ENCODE measurements at places on chromosomes 11 and 22. TPM values are rescaled to one million over a fixed set of nuclear protein-coding genes. Genes with fewer than 3 reads are reported as not detected.

SNX19 gene
- 68.9 TPM for total RNA-seq

ACRV1 gene
- total RNA-seq, result not detected

TMEM45B gene
- total RNA-seq, result not detected

PUS3 gene
- total RNA-seq, result 6.8 TPM

IL17REL gene
- total RNA-seq, result not detected

OR5P2 gene
- 0.16 TPM for total RNA-seq

SPDYC gene
- not detected for total RNA-seq

DNA sequence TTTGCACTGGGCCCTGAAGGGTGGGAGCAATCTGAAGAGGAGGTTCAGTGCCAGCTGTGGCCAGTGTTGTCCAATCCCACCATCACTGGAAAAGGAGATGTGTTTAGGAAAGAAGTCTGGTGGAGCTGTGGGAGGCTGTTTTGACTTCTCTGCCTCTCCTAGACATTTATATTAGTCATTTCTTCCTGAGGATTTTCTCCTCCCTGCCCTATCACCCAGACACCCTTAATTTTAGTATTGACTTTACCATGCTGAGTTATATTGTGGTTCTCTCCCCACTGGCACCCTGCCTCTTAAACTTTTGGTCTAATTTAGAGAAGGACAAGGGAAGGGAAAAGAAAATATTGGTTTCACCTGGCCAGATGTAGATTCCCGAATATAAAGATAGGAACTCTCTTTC is 159.1 kb downstream of the WNT11 start:
- H3K36me3 ChIP-seq, result no peaks in the 10 kb centered on the region
- H3K4me3 ChIP-seq, result no peak overlapping the region
- no peaks in the 10 kb centered on the region for H3K27me3 ChIP-seq
- no peak overlapping the region for H3K27ac ChIP-seq
- no peaks in the 10 kb centered on the region for H3K4me1 ChIP-seq

DNA sequence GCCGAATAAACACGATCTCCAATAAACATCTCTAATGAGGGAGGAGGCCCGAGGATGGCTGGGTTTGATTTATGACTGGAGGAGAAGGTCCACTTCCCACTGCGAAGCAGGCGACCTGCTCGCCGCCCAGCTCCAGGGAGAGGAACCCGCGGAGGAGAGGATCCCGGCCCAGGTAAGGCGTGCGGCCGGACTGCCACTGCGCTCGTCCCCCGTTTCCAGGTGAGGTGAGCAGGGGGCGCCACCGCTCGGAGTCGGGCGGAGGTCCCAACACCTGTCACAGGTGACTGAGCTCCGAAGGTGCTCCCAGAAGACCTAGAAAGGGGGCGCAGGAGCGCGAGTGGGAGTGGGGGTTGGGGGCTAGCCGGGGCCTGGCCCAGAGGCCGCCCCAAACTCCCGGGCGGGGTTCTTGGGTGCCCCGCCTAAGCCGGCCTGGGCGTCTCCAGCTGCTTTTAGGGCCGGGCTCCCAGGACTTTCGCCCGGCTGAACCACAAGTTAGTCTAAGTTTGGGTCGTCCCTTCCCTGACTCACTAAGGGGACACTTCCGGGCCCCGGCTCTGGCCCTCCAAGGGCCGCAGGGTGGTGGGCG is 5.4 kb upstream of the PAX6 start:
- H3K36me3 ChIP-seq, result no peaks in the 10 kb centered on the region
- H3K4me3 ChIP-seq, result no peak overlapping the region
- H3K4me1 ChIP-seq, result peaks cover 4% of the 10 kb centered on the region
- DNase-seq, result no peak

GRCh38 chr22:46036558-46037408 is 59.8 kb upstream of the WNT7B start:
- no peaks in the 10 kb centered on the region for H3K27me3 ChIP-seq
- H3K4me1 ChIP-seq, result peaks cover 16% of the 10 kb centered on the region
- H3K27ac ChIP-seq, result peak overlapping the region; percentile 78
- H3K36me3 ChIP-seq, result peaks cover 4% of the 10 kb centered on the region
- DNase-seq, result no peak

DNA sequence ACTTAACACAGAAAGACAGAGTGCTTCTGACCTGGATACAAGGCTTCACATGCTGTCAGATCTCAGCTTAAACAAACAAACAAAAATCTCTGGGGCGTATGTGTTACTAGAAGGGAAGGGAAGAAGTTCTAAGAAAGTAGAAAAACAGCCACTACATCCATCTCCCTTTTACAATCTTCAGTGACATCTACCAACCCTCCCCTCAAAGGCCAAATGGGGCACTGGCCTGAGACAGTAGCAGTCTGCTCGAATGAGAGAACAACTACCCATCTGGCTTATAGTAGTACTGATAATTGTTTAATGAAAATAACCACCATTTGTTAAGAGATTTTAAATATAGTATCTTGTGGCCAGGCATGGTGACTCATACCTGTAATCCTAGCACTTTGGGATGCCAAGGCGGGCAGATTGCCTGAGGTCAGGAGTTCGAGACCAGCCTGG is 29.4 kb downstream of the CCDC83 start:
- peaks cover 16% of the 10 kb centered on the region for H3K4me1 ChIP-seq
- H3K27ac ChIP-seq, result no peak overlapping the region
- no peak overlapping the region for H3K4me3 ChIP-seq
- no peaks in the 10 kb centered on the region for H3K27me3 ChIP-seq
- no peak for DNase-seq
- H3K36me3 ChIP-seq, result no peaks in the 10 kb centered on the region

DNA sequence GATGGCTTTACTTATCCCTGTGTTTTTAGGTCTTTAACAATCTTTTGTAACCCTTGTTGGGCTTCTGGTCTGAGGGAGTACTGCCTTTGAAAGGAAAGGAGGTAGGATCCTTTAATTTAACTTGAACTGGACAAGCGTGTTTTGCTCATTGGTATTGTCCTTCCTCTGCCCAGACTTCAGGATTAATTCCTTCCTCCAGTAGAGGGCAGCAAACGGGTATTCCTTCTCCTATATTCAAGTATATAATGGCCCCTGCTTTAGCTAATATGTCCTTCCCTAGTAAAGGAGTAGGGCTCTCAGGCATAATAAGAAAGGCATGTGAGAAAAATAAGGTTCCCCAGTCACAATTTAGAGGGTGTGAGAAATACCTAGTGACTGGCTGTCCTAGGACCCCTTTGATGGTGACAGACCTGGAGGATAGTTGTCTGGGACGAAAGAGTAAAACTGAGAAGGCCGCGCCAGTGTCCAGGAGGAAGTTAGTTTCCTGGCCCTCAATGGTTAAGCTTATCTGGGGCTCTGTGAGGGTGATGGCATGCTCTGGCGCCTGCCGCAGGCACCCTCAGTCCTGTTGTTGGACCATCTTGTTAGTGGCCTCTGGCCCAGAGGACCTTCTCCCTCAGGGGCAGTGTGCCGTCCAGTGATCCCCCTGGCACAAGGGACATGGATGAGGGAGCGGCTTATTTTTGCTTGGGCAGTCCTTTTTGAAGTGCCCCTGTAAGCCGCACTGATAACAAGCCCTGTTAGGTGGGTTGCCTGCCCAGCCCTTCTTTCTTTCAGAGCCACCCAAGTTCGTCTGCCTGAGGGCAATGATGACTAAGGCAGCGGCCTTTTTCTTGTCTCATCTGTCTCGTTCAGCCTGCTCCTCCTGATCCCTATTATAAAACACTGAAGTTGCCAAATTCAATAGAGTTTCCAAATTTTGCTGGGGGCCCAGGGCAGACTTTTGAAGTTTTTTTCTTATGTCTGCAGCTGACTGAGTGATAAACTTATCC is 51.8 kb downstream of the C11orf71 start:
- no peak overlapping the region for H3K4me3 ChIP-seq
- no peaks in the 10 kb centered on the region for H3K27me3 ChIP-seq
- DNase-seq, result peak; percentile 72
- H3K27ac ChIP-seq, result peak overlapping the region; percentile 54
- no peaks in the 10 kb centered on the region for H3K36me3 ChIP-seq

DNA sequence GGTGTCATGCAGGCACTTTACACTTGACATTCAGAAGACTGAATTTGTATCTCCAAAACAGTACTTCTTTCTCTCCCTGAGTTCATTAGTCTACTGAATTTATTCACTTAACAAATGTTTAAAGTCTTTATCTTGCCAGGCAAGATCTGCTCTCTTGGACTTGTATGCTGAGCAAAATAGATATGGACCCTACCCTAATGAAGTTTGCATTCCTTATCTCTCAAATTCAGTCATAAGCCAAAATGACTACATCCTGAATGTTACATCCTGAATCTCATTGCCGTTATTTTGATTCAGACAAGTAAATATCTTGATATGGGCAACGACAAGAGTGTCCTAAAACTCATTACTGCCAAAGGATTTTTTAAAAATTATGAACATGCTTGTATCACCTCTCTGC is 29.7 kb downstream of the FAR1 start:
- DNase-seq, result no peak
- no peak overlapping the region for H3K4me3 ChIP-seq
- peaks cover 84% of the 10 kb centered on the region for H3K36me3 ChIP-seq
- no peak overlapping the region for H3K27ac ChIP-seq
- no peaks in the 10 kb centered on the region for H3K27me3 ChIP-seq
- H3K4me1 ChIP-seq, result no peaks in the 10 kb centered on the region

GRCh38 chr11:83574519-83574918 is 288.4 kb upstream of the CCDC90B start:
- H3K4me1 ChIP-seq, result no peaks in the 10 kb centered on the region
- DNase-seq, result no peak
- H3K4me3 ChIP-seq, result no peak overlapping the region

DNA sequence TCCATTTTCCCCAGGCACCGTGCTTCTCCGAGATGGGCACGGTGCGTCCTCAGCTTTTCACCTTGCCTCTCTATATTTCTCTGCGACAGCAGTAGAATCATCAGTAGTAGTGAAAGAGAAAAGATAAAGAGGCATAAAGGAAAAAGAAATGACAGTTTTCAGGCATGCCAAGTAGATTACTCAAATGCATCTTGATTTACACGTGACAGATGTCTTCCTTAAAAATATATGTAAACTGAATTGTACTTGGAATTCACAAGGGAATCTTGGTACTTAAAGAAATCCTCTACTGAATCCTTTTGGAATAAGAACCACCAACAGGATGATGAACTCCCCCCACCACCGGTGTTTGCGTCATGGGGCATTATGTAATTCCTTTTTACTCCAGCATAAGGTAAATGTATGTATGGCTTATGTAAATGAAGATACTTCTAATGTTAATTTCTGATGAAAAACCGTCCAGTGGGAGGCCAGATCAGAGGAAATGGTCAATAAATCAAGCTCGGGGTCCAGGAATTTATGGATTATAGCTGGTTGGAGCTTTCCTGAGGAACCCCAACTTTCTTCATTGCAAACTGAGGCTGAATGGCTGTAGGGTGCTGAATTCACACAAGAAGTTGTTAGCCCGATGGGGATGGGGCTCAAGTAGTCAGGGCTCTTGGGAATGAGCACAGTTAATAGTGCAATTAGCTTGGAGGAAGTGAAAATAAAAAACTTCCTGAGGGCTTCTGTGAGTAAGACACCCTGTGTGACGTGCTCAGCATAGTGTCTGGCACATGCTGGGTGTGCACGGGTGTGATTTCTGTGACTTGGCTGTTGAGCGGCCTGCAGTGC is 630.4 kb downstream of the OPCML start:
- no peaks in the 10 kb centered on the region for H3K36me3 ChIP-seq
- H3K27me3 ChIP-seq, result no peaks in the 10 kb centered on the region
- H3K27ac ChIP-seq, result no peak overlapping the region

- no peak overlapping the region for H3K4me3 ChIP-seq
- H3K4me1 ChIP-seq, result peaks cover 3% of the 10 kb centered on the region
- no peak for DNase-seq
- no peaks in the 10 kb centered on the region for H3K36me3 ChIP-seq
- no peak overlapping the region for H3K27ac ChIP-seq
Measured at GRCh38 chr22:42340829-42341383, 70.5 kb upstream of the TCF20 start.

GRCh38 chr11:2312232-2313042 is 10.6 kb downstream of the TSPAN32 start:
- no peaks in the 10 kb centered on the region for H3K36me3 ChIP-seq
- H3K27ac ChIP-seq, result peak overlapping the region; percentile 28
- peaks cover 68% of the 10 kb centered on the region for H3K4me1 ChIP-seq
- H3K27me3 ChIP-seq, result no peaks in the 10 kb centered on the region
- no peak overlapping the region for H3K4me3 ChIP-seq
- DNase-seq, result peak; percentile 86

- H3K27me3 ChIP-seq, result no peaks in the 10 kb centered on the region
- H3K36me3 ChIP-seq, result peaks cover 82% of the 10 kb centered on the region
- H3K27ac ChIP-seq, result no peak overlapping the region
- peaks cover 16% of the 10 kb centered on the region for H3K4me1 ChIP-seq
Measured at GRCh38 chr22:29339381-29340235, 24.1 kb upstream of the RASL10A start.

DNA sequence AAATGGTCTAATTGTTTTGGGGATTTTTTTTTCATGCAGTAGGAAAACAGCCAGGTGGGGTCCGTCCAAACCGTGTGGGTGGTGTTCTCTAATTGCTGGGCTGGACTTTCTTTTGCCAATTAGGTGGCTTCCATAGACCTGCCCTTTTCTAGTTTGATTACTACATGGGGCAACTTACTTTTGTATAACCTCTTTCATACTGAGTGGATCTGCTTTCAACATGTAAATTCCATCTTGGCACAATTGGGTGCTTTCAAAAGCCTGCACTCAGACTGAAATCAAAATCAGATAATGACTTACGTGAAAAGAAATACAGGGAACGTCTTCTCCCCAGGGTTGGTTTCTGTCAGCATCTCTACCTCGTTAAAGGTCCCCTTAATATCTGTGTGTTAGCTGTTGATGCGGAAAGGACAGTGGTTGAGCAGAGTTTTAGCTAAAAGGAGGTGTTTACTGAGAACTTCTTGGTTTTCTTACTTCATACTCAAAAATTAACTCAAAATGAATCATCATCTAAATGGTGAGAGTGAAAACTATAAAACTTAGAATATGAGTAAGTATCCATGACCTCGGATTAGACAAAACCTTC is 72.1 kb downstream of the BARX2 start:
- H3K27me3 ChIP-seq, result no peaks in the 10 kb centered on the region
- DNase-seq, result no peak
- no peaks in the 10 kb centered on the region for H3K36me3 ChIP-seq
- H3K27ac ChIP-seq, result no peak overlapping the region
- no peak overlapping the region for H3K4me3 ChIP-seq
- H3K4me1 ChIP-seq, result no peaks in the 10 kb centered on the region

GRCh38 chr22:32699686-32700085 is 101.8 kb upstream of the TIMP3 start:
- no peak for DNase-seq
- no peak overlapping the region for H3K27ac ChIP-seq
- no peak overlapping the region for H3K4me3 ChIP-seq
- H3K27me3 ChIP-seq, result no peaks in the 10 kb centered on the region

- no peaks in the 10 kb centered on the region for H3K27me3 ChIP-seq
- 0 out of 2 replicates have a peak, but pooled peaks cover 4% of the 10 kb centered on the region for H3K4me1 ChIP-seq
- DNase-seq, result peak; percentile 31
Measured at GRCh38 chr22:41446057-41446501, 522 bp downstream of the TOB2 start.

DNA sequence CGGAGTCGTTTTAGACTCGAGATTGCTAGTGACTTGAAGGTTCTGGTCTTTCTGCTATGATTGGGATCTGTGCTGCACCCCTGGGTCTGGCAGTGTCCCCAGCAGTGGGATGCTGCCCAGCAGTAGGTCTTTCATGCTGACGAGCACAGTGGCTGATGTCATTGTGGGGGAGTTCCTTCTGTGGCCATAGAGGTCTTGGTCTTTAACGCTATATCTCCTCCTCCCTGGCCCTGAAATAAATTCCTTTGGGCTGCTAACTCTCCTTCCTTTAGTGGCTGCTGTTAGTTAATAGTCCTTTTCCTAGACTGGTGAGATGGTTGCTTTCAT is 136.3 kb downstream of the TEAD1 start:
- no peaks in the 10 kb centered on the region for H3K27me3 ChIP-seq
- no peak overlapping the region for H3K4me3 ChIP-seq
- H3K4me1 ChIP-seq, result peaks cover 57% of the 10 kb centered on the region
- no peak for DNase-seq
- H3K27ac ChIP-seq, result no peak overlapping the region

- peaks cover 59% of the 10 kb centered on the region for H3K36me3 ChIP-seq
- no peak overlapping the region for H3K27ac ChIP-seq
- peaks cover 30% of the 10 kb centered on the region for H3K4me1 ChIP-seq
- no peaks in the 10 kb centered on the region for H3K27me3 ChIP-seq
- no peak for DNase-seq
Measured at GRCh38 chr22:27881421-27881820, 37.6 kb downstream of the PITPNB start.
